ENCODE measurements at places on chromosomes 1 and 21.

- DNase-seq, result no peak
Observed at GRCh38 chr1:118811156-118811555, 177.0 kb downstream of the TBX15 start.

DNA sequence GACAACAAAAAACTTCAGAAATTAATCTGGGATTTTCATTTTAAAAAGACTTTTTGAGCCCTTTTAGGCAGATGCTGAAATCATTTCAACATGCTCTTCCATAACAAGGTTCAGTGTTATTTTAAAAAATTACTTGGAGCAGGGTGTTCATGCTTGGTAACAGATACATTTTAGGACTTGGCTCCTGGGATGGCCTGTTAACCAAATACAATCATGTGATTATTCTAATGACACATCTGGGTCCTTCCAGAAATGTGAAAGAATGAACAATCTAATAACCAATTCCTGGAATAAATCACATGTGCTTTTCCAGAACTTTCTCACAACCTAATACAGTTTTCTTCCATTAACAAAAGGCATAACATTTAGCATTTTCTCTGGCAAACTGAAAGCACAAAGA is 379.8 kb upstream of the RUNX1 start:
- DNase-seq, result no peak

- no peak for DNase-seq
Observed at GRCh38 chr1:44481701-44482100, 76.6 kb downstream of the RNF220 start.

DNA sequence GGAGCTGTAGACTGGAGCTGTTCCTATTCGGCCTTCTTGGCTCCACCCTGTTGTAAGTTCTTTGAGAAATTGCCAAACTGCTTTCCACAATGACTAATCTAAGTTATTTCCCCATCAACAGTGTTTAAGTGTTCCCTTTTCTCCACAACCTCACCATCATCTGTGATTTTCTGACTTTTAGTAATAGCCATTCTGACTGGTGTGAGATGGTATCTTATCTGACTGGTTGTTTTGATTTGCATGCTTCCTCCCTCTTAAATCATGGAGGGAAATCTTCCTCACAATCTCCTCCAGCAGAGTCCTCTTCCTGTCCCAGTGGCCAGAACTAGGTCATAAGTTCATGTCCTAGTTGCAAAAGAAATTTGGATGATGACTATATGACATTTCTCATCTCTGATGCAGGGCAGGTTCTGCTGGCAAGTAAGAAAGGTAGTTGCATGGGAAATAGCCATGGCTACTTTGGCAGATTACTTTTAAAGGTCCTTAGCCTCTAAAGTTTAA is 294.0 kb downstream of the LRRC40 start:
- DNase-seq, result no peak

DNA sequence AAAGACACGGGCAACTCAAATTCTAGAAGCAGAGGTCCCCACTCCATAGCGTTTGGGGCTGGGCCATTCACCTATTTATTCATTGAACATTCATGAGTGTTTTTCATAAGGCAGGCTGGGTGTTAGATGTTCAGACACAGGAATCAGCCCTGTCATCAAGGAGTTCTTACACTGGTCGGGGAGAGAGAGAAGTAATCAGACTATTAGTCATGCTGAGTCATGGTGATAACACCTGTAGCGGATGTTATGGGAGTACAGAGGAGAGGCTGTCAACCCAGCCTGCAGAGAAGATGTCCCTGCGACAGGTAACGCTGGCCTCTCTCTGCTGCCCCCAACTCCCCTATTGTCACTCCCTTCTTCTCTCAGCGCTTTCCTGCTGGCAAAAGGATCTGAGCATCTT is 17.2 kb downstream of the LY9 start:
- DNase-seq, result no peak

GRCh38 chr1:55749975-55750627 is 534.9 kb upstream of the USP24 start:
- DNase-seq, result no peak

DNA sequence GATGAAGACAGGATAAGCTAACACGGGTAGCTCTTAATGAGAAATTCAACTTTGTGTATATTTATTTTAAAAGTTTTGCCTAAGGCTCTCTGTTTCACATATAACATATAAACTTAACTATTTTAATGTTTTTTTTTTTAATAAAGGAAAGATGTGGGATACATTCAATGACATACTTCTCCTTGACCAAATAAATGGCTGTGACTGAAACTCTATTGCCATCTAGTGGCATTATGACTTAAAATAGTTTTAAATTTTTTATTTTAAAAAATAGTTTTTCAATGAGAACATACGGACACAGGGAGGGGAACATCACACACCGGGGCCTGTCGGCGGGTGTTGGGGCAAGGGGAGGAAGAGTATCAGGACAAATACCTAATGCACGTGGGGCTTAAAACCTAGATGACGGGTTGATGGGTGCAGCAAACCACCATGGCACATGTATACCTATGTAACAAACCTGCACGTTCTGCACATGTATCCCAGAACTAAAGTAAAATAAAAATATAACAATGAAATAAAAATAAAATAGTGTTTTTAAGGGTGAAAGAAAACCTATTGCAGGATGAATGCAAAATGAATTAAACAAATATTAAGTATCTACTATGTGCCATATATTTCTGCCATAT is 83.4 kb downstream of the LYST start:
- DNase-seq, result no peak

DNA sequence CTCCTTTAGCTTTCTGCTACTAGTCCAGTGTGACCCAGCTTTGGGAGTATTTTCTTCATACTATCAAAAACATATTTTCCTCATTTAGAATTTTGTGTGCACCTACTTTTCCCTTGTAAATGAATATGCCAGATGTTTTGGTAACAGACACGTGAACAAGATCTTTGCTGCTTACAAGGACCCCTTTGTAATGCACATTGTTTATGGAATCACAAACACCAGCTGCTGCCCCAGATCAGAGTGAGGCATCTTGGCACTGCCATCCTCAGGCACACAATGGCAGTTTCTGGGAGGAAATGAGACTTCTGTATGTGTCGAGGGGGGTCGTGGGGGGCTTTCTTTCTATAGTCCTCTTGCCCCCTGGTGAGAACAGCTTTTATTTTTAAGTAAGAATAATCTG is 115.7 kb downstream of the RGL1 start:
- no peak for DNase-seq

Data from stimulated activated CD8-positive, alpha-beta memory T cell treated with anti-CD3 and anti-CD28 coated beads, Interleukin-4, amount 100 ng/mL, for 48 hours (primary cell).